ENCODE measurements at places on chromosomes 4 and X. TPM values are rescaled to one million over a fixed set of nuclear protein-coding genes. Genes with fewer than 3 reads are reported as not detected.

GRCh38 chr4:145861336-145862318 lies 77.0 kb downstream of the ZNF827 start:
- no peak for DNase-seq

Gene RRH
- 0.15 TPM for total RNA-seq

- DNase-seq, result no peak
Observed at GRCh38 chr4:74670583-74670982, 123.7 kb downstream of the BTC start.

Gene PDHA1
- total RNA-seq, result 149 TPM

Gene JADE3
- total RNA-seq, result 22.2 TPM

Gene DDX60
- 10.1 TPM for total RNA-seq

Gene MGAT4D
- total RNA-seq, result not detected

DNA sequence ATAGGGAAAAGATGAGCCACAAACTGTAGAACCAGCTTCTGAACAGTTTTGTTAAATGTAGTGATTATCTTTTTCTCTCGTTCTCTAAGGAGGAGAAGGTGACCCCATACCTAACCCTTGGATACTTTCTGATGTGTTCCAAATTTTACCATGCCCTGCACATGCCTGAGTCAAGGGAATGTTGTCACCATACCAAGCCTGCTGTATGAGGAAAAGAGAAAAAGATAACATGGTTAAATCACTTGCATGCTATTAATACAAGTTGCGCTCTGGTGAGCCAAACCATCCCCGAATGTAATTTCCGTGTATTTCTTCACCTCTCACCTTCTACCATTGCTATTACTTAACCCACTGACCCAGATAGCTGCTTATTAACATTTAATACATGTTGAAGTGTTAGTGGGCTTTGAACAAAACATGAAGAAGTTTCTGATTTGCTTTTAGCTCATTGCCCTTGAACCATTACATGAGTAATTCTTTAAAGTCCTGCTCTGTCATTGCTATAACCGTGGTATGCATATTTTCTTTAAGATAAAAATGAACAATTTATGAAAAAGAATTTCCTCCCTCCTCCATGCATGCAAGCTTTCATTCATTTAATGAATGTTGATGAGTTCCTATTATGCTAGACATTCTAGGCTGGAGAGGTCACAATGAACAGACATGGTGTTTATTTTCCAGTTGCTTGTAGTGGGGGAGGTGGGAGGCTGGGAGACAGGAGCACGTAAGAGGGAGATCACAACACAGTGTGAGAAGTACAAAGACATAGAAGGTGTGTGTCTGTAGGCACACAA lies 13.6 kb upstream of the KIT start:
- no peak for DNase-seq

DNA sequence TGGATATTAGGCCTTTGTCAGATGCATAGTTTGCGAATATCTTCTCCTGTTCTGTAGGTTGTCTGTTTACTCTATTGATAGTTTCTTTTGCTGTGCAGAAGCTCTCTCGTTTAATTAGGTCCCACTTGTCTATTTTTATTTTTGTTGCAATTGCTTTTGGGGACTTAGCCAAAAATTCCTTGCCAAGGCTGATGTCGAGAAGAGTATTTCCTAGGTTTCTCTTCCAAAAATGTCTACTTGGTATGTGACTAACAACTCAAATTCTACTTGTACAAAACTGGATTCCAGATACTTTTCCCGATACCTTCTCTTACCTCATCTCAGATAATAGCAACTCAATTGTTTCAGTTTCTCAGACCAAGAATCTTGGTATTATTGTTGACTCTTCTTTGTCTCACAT lies 142.4 kb upstream of the GLRA2 start:
- DNase-seq, result no peak

GRCh38 chrX:10076765-10077164 lies 80.0 kb upstream of the CLCN4 start:
- DNase-seq, result no peak

DNA sequence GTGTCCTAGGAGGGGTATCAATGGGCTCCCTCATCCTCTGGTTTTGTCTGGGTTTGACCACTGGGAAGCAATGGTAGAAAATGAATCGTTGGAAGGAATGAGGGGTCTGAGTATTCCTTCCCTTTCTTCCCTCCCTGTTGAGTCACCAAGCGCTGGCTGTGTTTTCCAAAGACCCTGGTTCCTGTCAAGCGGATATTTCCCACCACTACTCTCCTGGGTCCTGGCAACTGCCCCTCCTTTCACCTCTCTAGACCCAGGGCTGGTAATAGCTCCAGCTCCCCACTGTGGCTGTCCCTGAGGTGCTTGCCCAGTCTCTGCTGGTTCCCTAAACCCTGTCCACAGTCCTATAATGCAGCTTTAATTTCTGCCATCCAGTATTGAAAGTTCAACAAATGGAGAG lies 22.2 kb downstream of the SMIM43 start:
- no peak for DNase-seq

- no peak for DNase-seq
Observed at GRCh38 chrX:111182997-111183396, 87.0 kb downstream of the PAK3 start.

GRCh38 chrX:12970691-12971202 lies 4.2 kb upstream of the TMSB4X start:
- no peak for DNase-seq

Gene ERAS
- 0.23 TPM for total RNA-seq

Gene ZMAT1
- total RNA-seq, result 5.7 TPM

GRCh38 chrX:39542316-39542715 lies 555.4 kb downstream of the BCOR start:
- no peak for DNase-seq

GRCh38 chr4:184812651-184813181 lies 13.1 kb downstream of the ACSL1 start:
- DNase-seq, result no peak

Gene LONRF3
- 13.1 TPM for total RNA-seq

Gene TBX22
- not detected for total RNA-seq

DNA sequence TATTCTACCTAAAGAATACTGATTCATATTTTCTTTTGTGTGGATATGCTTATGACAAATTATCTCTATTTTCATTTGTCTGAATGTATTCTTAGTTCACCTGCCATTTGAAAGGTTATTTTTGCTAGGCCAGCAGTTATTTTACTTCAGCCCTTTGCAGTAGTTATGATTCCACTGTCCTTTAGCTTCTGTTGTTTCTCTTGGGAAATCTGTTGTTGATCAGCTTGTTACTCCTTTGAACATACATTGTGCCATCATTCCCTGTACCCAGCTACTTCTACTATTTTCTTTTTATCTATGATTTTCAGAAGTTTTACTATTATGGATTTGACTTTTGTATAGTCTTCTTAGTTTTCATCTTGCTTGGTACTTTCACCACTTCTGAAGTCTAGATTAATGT lies 37.2 kb downstream of the RBM46 start:
- DNase-seq, result no peak

All from Panc1 (cell line).